ENCODE measurements at places on chromosomes 7 and 10. TPM values are rescaled to one million over a fixed set of nuclear protein-coding genes. Genes with fewer than 3 reads are reported as not detected.

Gene ARHGEF35
- 3.2 TPM for total RNA-seq

Gene CTAGE8
- not detected for total RNA-seq

Gene CRHR2
- total RNA-seq: not detected

Gene CELF2
- total RNA-seq: 69.0 TPM

Gene GDF10
- total RNA-seq: 2.5 TPM

Gene SCIN
- total RNA-seq: 2.0 TPM

Gene ZC3HAV1L
- 22.7 TPM for total RNA-seq

Gene CARD11
- total RNA-seq: 3.7 TPM

Gene ZPBP
- total RNA-seq: not detected

Gene ODAD2
- 0.54 TPM for total RNA-seq

Gene TYSND1
- 12.2 TPM for total RNA-seq

Gene CPVL
- total RNA-seq: 22.9 TPM

Gene MPLKIP
- total RNA-seq: 20.2 TPM

GRCh38 chr7:7701527-7701926 is 16.9 kb downstream of the RPA3 start:
- DNase-seq: no peak

DNA sequence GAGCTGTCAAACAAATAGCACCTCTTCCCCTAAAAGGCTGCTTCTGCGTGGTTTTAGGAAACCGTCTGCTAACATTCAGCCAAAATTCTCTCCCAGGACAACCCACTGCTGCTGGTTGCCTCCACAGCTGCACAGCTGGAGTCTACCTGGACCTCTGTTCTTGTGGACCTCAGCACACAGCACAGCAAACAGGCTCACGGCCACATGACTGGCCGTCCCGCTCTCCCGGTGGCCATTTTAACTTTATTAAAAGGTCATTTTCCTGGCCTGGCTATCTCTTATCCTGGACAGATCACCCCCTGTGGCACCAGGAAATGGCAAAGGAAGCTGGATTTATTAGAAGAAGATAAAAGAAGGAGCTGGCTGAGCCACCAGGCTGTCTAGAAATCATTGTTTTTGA is 27.6 kb downstream of the SORBS1 start:
- DNase-seq: no peak

GRCh38 chr7:45203936-45204445 is 46.4 kb downstream of the RAMP3 start:
- DNase-seq: no peak

DNA sequence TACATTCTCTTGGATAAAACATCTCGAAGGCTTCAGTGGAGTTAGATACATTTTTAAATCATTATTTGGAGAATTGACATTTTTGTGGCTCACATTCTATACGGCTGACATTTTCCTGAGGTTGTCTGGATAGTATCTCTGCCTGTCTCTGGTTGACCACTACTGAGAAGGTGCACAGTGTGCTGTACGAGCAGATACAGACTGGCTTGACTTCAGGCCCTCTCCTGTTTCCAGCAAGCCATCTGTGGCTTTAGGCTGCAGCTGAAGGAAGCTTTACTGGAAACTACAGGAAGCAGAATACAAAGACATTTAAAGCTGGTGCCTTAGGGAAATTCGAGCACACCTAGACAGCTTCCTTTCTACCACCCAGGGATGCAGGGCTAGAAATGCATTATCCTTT is 39.3 kb upstream of the RSU1 start:
- DNase-seq: no peak

GRCh38 chr7:107009846-107010203 is 34.7 kb upstream of the PRKAR2B start:
- no peak for DNase-seq

DNA sequence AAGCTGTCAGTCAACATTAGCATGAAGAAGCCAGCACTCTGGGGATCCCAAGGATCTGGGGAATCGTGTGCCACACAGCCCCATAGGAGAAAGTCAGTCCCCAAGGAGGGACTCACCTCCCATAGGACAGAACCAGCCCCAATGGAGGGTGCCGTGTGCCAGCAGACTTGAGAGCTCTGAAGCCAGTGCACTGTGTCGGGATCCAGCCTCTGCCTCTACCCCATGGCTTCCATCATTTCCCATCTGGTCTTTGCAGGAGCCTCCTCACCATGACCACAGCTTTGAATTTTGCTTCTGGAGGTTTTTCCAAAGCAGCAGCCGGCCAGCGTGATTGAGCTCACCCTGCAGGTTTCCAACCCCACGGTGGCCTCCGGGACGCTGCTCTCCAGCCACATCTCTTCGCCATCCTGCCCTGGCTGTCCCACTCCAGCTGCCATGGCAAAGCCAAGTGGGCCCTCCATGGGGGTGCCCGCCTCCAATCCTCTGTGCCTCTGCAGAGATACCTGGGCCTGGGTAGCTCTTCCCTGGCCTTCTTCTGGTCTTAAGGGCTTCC is 171.8 kb upstream of the SHH start:
- DNase-seq: no peak

GRCh38 chr10:78974617-78975317 is 94.0 kb upstream of the ZMIZ1 start:
- DNase-seq: peak; percentile 84

DNA sequence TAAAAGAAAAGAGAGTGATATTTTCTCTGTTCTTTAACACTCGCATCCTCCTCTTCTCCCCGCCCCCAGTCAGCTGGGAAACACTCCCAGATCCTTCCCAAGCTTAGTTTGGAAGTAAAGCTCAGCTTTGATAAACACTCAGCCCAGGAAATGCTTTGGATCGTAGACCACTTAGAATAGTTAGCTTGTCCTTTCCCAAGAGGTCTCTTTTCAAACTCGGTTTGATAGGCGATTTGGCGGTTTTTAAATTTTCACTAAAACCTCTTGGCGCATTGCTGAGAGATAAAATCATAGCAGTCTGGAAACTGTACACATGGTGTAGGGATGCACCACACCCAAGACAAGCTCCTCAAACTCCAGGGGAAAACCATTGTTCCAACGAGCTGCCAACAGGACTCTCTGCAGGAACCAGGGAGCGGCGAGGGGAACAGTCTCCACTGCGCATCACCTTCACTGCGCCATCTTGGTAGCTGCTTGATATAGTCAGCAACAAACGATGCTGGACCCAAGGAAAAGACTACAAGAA is 22.3 kb downstream of the SMURF1 start:
- DNase-seq: no peak

GRCh38 chr7:87310790-87311419 is 34.6 kb upstream of the CROT start:
- DNase-seq: no peak

DNA sequence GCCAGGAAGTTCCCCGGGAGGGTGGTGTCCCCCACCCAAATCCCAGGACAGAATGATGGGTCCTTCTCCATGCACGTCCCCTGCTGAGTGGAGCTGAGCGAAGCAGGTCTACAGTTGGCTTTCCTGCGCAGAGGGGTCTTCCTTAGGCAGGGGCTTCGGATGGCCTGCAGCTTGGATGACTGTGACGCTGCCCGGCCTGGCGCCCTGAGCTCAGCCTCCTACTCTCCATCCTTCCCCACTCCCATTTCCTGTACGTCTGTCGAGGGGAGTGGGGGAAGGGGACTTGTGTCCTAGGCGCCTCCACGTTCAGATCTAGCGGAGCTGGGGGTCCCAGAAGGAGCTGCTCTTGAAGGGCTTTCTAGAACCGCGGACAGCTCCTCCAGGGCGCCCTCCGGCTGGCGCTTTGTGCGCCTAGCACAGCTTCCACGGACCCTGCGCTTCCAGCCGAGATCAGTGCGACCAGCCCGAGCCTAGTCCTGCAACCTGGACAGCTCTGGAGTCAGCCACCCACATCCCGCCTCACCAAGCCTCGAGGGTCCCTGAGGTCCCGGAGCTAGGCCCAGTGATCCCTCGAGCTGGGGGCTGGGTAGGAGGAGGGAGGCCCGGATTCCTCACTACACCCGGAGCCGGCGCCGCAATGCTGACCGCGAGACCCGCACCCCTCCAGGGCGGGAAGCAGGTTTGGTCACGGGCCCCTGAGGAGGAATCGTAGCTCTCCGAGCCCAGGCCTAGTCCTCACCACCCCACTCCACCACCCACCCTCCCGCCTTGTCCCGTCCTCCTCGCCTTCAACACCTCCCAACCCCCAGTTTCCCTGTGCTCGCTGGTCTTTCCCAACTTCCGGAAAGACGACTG is 1.9 kb downstream of the GRID1 start:
- no peak for DNase-seq

DNA sequence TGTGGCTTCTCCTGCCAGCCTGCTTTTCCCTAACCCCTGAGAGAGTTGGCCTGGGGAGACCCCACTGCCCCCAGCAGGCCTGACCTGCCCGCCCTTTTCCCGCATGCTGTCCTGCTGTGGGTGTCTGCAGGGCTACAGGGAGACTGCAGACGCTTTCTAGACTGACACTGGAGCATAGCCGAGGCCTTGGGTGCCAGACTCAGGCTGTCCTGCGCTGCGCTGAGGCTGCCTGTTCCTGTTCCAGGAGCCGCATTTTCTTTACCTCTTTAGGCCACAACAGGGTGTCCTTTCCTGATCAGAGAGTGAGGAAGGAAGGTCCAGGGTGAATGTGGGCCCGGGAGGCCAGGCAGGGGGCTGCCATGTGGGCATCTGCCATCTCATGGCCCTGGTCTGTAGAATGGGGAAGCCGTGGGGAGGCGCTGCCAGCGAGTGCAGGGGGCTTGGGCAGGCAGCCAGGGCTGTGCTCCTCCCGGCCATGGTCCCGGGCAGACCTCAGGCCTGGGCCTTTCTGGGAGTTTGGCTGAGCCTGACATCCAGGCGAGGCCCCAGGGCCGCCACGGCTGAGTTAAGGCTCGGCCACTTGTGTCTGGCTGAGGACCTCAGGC is 3.6 kb downstream of the PWWP2B start:
- DNase-seq: no peak

DNA sequence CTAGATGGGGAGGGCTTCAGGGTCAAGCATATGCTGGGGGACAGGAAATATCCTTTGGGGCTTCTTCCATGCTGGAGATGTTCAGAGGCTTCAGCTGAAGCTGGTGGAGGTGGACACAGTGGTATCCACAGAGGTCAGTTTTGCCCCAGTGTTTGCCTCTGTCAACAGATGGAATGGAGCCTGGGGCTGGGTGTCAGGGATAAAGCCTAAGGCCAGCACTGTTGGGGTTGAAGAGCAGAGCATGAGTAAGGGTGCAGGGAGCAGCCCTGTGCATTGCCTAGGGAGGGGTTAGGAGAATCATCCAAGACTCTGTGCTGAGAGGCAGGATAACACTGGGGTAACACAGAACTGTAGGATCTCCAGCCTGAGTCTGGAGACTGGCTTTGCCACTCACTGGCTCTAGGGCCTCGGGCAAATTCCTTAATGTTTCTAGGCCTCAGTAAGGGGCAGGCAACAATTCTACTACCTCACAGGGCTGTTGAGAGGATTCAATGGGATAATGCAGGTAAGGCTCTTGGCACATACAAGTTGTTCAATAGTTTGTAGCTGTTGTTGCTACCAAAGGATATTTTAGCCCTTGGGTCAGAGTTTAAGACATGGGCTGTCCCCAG is 21.8 kb upstream of the MYL7 start:
- DNase-seq: no peak

DNA sequence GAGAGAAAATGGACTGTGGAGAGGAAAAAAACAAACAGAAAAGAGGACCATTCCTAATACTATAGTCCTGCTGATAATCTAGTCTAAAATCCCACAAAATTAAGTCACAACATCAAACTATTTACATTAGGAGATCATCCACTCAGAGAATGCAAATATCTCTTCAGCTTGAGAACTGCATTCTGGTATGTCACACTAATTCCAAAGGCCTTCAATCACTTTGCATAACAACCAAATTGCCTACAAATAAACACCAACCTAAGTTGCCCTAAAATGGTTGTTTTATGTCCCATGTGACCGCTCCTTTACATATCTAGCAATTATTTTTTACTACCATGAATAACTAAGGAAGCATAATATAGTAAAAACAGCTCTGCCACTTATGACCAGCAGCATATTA is 264.3 kb downstream of the CACNA2D1 start:
- DNase-seq: no peak

GRCh38 chr7:128867842-128868623 is 5.4 kb downstream of the ATP6V1F start:
- no peak for DNase-seq

- DNase-seq: no peak
Measured at GRCh38 chr7:106063692-106064091, 48.4 kb downstream of the SYPL1 start.

GRCh38 chr7:142770661-142771352 is at the start of gene PRSS2:
PRSS2 (plus strand) TSS chr7:142770970; CDS start chr7:142770983, 13 bp downstream.
- no peak for DNase-seq

DNA sequence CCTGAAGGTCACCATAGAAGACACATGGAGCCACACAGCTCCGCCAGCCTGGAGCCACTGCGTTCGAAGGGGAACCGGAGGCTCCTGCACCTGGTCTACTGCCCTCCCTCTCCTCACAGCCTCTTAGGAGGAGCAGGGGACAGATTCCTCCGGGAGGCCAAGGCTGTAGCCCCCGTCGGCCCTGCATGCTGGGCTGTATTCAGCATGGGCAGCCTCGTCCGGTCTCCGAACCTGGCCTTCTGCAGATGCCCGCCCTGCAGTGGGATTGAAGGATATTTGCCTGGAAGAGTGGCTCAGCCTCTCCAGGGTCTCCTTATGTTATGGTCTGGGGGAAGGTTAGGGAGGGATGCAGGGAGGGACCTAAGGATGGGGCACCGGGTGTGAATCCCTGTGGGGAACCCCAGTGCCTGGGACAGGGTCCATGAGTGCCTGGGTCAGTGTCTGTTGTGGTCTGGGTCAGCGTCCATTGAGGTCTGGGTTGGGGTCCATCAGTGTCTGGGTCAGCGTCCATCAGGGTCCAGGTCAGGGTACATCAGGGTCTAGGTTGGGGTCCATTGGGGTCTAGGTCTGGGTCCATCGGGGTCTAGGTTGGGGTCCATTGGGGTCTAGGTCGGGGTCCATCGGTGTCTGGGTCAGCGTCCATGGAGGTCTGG is 13.0 kb upstream of the SCART1 start:
- DNase-seq: no peak

- DNase-seq: no peak
Measured at GRCh38 chr7:69373171-69374043, 224.9 kb upstream of the AUTS2 start.

GRCh38 chr10:80515941-80516340 is 21.8 kb upstream of the SH2D4B start:
- no peak for DNase-seq

GRCh38 chr7:50359995-50360925 is 55.7 kb downstream of the IKZF1 start:
- no peak for DNase-seq

DNA sequence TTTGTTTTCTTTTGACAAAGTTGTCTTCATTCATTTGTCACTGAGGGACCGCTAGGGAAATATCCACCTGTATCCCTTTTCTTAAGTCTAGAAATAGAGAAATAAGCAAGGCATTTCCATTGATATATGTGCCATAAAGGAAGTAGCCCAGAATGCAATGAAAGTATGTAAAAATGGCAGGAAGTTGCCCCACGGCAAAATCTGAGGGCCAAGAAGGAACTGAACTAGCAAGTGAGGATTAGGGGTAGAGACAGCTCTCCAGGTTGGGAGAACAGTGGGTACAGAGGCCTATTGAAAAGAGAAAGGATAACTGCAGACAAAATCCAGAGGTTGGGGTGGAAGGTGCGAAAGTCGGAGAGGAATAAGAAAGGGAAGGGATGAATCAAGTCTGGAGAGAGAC is 56.6 kb upstream of the TOMM7 start:
- no peak for DNase-seq

- no peak for DNase-seq
Measured at GRCh38 chr7:17640730-17641377, 299.4 kb downstream of the SNX13 start.
